Articular chondrocyte of knee joint (primary cell): ENCODE measurements at places on chromosomes 4 and X. TPM values are rescaled to one million over a fixed set of nuclear protein-coding genes. Genes with fewer than 3 reads are reported as not detected.

AVPR2 gene
- total RNA-seq: not detected in 2 replicates

MAGEA11 gene
- total RNA-seq: not detected in 2 replicates

RNF150 gene
- total RNA-seq: 0.13 and 0.22 TPM in 2 replicates

NAT8L gene
- 0.11 and 0.13 TPM in 2 replicates for total RNA-seq

ADH1C gene
- total RNA-seq: 0.26 and 0.32 TPM in 2 replicates
